ENCODE measurements at places on chromosomes 12 and 14.

GRCh38 chr12:117702741-117703140 is 266.0 kb downstream of the KSR2 start:
- no peak for DNase-seq

- DNase-seq: no peak
These were observed 16.6 kb downstream of the SMUG1 start for GRCh38 chr12:54172168-54172567.

DNA sequence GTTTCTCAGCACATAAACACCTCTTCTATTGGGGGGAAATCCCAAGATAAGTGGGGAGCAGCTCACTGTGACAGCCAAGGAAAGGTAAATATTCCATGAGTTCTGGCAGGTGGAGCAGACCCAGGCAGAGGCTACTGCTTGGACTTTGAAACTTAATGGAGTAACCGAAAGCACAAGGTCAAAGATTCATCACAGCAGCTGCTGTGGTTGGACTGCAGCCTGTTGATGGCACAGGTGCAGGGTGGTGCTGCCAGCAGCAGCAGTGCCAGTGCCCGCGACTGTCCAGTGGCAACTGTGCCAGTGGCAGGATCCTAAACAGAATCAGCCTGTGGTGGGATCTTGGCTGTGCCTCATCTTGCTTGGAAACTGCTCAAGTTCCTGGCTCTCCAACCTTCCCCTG is 81.4 kb upstream of the ARID2 start:
- no peak for DNase-seq

- no peak for DNase-seq
These were observed 553.7 kb downstream of the FOXG1 start for GRCh38 chr14:29320286-29320685.

GRCh38 chr12:108589028-108589839 is 8.7 kb downstream of the TMEM119 start:
- DNase-seq: no peak

DNA sequence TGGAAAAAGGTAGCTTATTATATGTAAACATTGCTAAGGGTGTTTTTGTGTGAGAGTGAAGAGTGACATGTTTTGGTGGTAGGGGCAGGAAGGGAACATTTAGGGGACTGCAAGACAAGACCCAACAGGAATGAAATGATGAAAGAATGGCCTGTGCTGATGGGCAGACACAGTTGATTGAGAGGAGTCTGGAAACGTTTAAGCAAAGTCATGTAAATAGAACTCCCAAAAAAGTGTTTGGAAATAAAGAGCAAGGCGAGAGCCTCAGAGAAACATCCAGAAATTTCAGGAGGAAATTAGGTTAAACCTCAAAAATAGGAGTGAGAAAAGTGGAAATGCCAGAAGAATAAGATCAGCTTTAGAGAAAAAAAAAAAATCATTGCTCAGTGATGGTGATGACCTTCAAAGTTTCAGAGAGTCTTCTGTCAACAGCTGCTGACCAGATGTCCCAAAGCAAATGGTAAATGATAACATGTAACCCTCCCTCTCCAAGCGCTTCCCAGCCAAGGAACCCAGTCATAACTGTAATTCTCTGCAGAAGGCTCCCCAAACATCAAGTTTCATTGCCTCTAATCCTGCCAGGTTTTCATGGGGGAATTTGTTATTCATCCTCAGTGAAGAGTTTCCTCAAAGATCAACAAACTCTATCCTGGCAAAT is 223.2 kb upstream of the FAR2 start:
- no peak for DNase-seq

Data from CD4-positive, alpha-beta T cell treated with Interleukin-6 for 4 hours (primary cell).